ENCODE measurements at places on chromosomes 7 and 10.

GRCh38 chr10:131396121-131397050 is 84.9 kb upstream of the TCERG1L start:
- no peak for DNase-seq

DNA sequence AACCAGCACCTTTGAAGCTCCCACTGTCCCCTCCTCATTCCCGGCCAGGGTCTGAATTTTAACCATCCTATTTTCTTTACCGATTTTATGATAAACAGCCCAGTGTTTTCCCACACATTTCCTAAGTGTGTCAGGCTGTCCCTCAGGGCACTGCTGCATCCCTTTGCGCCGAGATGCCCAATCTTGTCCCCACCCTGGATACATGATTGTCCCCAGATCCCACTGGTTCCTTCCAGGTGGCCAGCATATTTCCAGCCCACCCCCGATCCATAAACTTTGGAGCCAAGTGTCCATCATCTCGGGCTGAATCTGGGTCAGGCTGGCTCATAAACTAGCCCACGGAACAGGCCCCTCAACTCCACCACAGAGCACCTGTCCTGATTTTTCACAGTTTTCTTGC is 137.2 kb downstream of the CDH23 start:
- DNase-seq, result no peak

DNA sequence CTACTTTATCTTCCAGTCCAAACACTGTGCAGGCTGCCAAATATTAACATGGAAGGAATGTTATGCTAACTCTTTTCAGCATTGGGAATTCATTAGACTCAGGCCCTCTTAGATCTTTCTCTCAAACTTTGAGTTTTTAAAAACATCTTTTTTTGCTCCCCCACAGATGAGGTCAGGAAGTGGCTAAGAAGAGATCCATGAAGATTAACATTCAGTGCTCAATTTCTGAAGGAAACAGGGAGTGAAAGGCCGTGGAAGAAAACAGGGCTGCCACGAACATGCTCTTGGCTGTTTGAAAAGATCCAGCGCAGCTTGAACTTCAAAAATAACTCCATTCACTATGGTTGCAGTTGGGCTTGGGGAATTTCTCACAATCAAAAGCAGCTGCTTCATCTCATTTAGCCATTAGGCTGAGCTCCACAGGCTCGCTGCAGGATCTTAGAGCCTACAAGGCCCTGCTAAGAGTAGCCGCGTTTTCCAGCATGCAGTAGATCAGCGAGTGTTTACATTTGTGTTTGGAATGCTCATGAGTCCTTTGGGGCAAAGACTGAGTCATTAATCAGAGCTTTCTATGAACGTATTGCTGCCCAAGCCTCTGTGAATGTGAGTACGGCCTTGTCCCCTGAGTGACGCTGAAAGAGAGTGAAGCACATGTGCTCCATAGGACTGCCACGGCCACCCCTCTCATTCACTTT is 41.2 kb upstream of the TNS3 start:
- DNase-seq, result no peak

GRCh38 chr7:105958012-105958411 is 5.1 kb upstream of the CDHR3 start:
- no peak for DNase-seq

- DNase-seq, result no peak
These were observed 77.5 kb downstream of the SLC25A13 start for GRCh38 chr7:96244244-96244991.

GRCh38 chr10:116094356-116094755 is 178.7 kb downstream of the GFRA1 start:
- no peak for DNase-seq

GRCh38 chr7:27420702-27421101 is 178.1 kb downstream of the EVX1 start:
- DNase-seq, result no peak

DNA sequence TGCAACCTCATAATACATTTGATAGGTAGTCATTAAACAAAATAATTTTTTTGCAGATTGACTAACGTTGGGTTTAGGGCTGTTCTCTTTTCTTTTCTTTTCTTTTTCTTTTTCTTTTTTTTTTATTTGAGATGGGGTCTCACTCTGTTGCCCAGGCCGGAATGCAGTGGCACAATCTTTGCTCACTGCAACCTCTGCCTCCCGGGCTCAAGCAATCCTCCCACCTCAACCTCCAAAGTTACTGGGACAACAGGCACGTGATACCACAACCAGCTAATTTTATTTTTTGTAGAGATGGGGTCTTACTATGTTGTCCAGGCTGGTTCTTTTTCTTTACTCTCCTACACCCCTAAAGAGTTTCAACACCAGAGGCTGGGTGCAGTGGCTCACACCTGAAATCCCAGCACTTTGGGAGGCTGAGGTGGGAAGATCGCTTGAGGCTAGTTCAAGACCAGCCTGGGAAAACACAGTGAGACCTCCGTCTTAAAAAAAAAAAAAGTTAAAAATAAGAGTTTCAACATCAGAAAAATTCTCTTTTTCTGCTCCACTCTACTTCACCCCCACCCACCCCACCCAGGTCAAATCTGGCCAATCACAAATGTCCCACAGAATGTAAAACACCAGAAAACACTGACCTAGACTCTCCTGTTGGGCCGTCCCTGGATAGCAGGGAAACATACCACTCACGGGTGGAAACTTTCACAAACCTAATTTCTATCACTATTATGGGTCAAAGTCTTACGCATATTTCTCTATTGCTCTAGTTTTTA is 3.0 kb downstream of the HIP1 start:
- no peak for DNase-seq

GRCh38 chr10:11509036-11509435 is 102.4 kb downstream of the USP6NL start:
- DNase-seq, result no peak

DNA sequence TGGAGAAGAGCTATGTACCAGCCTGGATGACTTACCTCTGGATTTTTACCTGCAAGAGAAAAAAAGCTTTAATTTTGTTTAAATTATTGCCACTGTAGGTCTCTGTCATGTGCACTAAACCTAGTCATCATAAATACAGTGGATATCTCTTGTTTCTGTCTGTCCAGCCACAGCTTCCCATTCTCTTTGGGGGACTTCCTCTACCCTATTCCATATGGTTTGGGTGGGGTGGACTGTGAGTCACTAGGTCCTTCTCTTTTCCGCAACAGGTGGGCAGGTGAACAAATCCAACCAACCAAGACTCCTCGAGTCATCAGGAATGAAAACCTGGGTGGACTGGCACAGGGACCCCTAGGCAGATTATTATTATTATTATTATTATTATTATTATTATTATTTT is 87.3 kb upstream of the CYTH3 start:
- no peak for DNase-seq

GRCh38 chr7:100710452-100710851 is 4.5 kb downstream of the POP7 start:
- DNase-seq, result no peak

DNA sequence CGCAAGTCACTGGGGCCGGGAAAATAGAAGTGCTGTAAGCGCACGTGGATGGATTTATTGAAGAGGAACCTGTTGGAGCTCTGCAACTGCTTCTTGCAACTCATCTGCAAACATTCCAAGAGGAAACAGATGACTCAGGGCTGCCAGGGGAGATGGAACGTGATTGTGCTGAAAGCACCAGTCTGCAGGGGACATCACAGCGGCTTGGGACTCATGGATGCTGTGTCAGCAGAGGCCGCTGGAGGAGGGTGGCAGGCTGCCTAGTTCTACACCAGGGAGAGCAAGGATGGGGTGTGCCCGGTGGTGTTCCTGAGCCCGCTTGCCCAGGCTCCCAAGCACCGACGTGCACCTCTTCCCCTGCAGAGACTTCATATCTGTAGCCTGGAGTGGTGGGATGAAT is 515.7 kb downstream of the TCERG1L start:
- no peak for DNase-seq

GRCh38 chr10:124007102-124007772 is 86.2 kb downstream of the CHST15 start:
- DNase-seq, result no peak

GRCh38 chr7:116062666-116063065 is 32.1 kb upstream of the TFEC start:
- DNase-seq, result no peak

DNA sequence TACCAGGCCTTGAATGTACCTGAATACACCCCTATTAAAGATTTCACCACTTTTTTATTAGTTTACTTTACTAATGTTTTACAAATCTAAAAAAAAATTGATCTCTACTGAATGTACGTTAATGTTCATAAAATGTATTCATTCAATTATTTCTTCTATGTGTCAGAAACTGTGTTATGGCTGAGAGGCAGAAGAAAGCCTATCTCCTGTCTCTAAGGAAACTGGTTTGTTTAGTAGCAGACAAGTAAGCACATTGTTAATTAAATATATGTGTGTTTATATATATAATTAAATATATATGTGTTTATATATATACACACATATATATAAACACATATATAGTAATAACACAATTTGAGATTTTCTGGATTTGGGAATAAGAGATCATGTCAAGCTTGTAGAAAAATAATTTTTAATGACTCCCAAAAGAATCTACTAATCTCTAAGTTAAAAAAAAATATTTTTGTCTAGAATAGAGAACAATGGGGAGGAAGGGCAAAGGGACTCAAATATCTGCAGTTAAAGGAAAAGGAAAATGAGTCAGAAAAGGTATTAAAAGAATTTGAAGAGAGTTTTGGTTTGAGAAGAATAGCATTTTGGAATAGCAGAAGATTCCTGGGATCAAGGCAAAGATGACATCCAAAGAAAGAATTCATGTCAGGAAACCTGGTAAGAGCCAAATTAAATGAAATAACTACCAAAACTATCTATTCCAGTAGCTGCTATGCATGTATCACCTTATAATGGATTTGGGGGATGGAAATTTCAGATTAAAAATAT is 92.1 kb downstream of the CH25H start:
- no peak for DNase-seq

DNA sequence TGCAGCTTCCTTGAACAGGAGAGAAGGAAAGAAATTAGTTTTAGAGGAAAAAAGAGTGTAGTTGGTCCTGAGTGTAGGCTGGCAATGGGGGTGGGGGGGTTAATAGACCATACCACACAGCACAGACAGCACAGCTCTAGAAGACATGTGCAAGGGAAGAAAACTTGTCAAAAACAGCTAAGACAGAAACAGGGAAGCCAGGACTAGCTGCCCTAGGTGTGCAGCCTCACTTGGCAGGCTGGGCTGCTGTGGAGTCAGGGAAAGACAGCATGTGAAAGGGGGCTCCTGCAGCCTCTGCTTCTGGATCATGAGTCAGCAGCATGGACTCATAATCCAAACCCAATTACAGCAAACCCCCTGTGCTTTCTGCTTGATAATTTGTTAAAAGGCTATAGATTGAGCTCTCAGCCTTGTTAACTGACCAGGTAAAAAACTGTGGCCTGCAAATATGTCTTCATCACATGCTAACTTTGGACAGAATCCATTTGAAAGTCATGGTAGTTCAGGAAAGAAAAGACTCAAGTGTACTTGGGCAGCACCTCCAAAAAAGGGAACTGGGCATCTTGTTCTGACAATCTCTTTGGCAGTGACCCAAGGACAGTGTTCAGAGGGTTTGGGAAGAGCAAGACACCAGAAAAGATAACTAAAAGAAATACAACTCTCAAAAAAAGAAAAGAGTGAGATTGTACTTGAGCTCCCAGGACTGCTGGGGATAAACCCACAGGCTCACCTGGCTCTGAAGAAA is 142.2 kb upstream of the VWC2 start:
- no peak for DNase-seq

GRCh38 chr7:81467964-81468363 is 301.9 kb downstream of the HGF start:
- DNase-seq, result no peak

DNA sequence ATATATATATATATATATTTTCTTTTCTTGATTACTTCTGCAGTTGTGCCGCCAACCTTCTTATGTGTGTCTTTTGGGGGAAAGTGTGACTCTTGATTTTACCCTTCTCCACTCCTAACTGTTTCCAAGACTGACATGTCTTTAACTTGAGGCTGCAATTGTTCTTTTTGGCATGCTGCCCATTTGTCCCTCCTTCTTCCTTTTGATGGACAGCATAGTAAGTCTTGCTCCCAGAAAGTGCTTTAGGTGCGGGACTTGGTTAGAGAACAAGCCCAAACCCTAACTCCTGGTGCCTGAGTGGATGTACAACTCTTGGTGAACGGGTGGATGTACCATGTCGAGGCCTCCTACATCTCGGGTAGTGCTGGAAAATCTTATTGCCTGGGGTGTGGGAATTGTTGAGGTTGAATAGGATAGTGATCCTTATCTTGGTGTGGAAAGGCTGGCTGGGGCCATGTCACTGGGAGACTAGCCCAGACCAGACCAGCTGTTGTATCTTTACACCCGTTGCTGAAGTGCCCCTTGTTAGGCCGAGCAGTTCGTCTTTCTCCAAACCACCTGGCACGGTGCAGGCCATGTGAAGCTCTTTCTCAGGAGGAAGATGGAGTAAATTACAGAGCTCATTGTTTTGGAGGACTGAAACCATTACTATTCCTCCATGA is 16.3 kb downstream of the TCF7L2 start:
- DNase-seq, result no peak

- no peak for DNase-seq
These were observed 21.9 kb upstream of the CDCA7L start for GRCh38 chr7:21967598-21968003.

DNA sequence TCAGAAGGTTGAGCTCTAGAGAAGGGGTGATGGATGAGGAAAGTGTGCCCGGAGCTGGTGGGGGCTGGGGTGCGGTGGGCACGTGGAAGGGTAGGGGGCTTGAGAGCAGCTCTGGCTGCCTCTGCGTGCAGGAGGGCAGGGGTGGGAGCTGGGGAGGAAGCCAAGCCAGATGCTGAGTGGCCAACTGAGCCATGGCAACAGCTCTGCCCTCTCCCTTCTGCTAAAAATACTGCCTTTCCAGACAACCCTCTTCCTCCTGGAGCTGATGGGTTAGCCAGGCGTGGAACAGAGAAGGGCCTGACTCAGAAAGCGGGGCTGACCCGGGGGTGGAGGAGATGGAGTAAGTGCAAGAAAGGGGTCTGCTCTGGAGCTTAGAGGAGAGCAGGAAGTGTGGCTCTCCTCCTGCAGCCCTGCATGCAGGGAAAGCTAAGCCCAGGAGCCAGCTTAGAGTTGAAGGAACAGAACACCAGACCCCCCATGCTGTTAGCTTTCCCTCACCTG is 114.6 kb upstream of the AGK start:
- no peak for DNase-seq

DNA sequence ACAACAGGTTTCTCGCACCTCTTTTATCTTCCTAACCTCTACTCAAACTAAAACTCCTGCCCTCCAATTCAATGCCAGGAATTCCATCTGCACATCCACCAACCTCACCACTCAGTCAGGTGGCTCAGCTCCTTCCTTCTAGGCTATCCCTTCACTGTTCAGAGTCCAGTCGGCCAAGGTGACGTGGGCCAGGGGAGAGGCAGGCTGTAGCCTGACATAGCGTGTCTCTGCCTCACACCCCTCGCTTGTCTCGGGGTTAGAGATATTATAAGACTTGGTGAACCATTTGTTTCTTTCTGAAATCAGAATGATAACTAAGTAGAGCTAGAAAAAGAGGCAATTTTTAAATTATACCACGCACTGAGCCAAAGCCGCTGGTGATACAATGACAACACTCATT is 31.1 kb downstream of the HIPK2 start:
- DNase-seq, result no peak

- DNase-seq, result no peak
These were observed 82.2 kb upstream of the DIP2C start for GRCh38 chr10:771647-772046.

All from NCI-H187 (cell line).